ENCODE measurements at places on chromosomes 6 and 20.

- no peak for DNase-seq
Measured at GRCh38 chr6:168563656-168564055, 122.7 kb downstream of the SMOC2 start.

DNA sequence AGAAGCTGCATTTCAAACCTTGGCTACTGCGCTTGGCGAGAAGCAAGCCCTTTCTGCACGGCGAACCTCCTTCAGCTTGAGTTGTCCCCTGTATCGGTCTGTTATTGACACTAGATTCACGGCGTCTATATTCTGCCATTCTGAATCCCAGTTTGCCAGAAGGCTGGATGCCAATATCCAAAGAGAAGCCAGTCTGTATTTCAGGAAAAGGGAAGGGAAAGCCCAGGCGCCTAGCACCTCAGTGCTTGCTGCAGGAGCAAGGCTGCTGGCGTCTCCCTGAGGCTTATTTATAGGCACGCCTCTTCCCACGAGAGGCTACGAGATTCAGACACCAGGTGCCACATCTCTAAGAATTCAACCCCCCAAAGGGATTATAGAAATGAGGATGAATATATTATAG is 89.6 kb upstream of the CDH4 start:
- no peak for DNase-seq

DNA sequence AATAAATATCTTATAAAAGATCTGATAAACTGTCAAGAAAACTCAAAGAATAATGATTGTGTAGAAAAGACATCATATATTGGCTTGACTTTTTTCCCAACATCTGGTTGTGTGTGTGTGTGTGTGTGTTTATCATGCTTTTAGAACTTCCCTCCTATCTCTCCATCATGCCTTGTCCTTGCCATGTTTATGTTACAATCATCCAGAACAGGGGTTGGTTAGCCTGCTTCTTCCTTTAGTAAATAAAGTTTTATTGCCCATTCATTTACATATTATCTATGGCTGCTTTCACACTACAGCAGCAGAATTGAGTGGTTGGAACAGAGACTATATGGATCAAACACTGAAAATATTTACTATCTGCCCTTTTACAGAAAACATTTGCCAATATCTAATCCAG is 52.8 kb upstream of the RIPOR2 start:
- DNase-seq: no peak

- DNase-seq: no peak
Measured at GRCh38 chr20:49427751-49428518, 54.5 kb downstream of the KCNB1 start.

DNA sequence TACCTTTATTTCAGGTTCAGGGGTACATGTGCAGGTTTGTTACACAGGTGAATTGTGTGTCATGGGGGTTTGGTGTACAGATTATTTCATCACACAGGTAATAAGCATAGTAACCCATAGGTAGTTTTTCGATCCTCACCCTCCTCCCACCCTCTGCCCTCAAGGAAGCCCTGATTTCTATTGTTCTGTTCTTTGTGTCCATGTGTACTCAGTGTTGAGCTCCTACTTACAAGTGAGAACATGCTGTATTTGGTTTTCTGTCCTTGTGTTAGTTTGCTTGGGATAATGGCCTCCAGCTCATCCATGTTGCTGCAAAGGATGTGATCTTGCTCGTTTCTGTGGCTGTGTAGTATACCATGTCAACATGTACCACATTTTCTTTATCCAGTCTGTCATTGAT is 66.0 kb downstream of the STK4 start:
- no peak for DNase-seq

DNA sequence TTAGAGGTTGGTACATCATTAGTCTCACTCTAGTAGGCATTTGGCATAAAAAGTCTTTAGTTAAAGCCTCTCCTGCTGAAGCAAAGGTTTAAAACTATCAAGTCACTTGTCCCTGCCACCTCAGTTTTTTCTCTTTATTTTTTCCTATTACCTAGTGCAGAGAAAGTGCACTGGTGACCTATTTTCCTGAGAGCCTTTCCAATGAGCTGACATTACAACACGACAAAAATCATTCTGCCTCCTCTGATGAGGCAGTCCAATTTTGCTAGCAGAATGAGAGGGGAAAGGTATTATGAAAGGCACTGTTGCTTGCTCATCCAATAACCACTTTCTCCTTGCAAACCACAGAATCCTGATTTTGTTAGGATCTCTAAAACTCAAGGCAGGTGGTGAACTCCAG is 73.3 kb upstream of the SGK1 start:
- DNase-seq: no peak

DNA sequence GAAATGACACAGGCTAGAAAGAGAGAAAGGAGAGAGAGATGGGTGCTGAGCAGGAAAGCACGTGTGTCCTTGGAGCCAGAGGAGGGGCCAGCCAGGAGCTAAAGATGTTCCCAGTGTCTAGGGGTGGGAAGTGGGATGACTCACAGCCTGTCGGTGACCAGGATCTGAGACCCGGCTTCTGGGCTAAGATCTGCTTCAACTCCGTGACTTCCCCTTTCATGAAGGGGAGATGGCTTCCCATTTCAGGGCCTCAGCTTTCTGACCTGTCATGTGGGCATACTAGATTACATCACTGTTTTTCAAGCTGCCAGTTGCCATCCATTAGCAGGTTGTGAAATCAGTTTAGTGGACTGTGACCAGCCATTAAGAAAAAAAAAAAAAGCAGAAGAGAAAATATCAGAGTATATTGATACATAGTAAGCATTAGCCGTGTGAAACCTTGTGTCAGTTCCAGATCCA is 5.4 kb downstream of the TGM3 start:
- DNase-seq: peak; percentile 52

- peak; percentile 15 for DNase-seq
Measured at GRCh38 chr6:47420394-47421371, 56.9 kb upstream of the CD2AP start.

GRCh38 chr20:14951105-14951504 is 613.7 kb upstream of the FLRT3 start:
- DNase-seq: no peak

- peak; percentile 62 for DNase-seq
Measured at GRCh38 chr20:1122388-1123315, 4.2 kb downstream of the PSMF1 start.

GRCh38 chr20:10282979-10283456 is 64.4 kb downstream of the SNAP25 start:
- no peak for DNase-seq

DNA sequence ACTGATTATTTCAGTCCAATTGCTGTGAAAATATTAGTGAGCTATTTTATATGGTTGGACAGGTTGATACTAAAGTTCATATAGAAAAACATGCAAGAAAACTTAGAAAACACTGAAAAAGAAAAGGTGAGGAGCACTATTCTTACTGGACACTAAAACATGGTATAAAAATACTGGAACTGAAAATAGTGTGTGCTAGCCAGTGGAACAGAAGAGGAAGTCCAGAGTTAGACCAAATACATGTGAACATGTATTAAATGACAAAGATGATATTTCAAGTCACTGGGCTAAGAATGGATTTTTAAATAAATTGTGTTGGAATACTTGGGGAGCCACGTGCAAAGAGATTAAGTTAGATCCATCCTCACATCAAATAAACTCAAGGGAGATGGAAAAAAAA is 218.5 kb downstream of the TMEM242 start:
- no peak for DNase-seq

GRCh38 chr20:36614781-36615557 is 9.4 kb downstream of the RAB5IF start:
- DNase-seq: peak; percentile 15

Measured in mucosa of gallbladder (tissue), 1 donor.